Activated T-helper 1 cell treated with Interleukin-2 at 50 U/mL for 16 hours (primary cell): ENCODE measurements at places on chromosomes 1 and 21.
A peak's percentile ranks its signal among the peaks of the same experiment; 100 is the strongest.

GRCh38 chr1:193905288-193906085, 719.1 kb upstream of the B3GALT2 start:
- no peak for DNase-seq

DNA sequence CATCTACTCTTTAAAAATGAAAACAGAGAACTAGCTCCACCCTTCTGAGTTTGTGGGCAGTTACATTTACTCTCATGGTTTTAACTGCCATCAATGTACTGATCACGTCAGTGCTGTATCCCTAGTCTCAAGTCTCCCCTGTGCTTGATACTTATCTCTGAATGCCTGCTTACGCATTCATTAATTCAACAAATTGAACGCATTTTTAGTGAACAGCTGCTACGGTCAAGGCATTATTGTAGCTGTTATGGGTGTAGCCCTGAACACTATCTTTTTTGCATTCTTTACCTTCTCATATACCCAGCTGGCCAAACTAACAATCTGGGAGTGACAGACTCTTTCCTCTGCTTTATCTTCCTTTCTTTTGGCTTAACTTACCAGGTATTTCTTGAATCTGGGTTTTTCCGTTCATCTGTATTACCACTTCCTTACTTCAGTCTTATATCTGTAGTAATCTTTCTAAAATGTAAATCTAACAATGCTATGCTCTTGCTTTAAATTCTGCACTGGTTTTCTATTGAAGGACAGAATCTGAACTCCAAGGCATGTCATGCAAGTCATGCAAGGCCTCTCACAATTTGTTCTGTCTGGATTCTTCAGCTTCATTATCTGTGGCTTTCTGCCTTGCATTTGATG, 33.3 kb downstream of the SMG7 start:
- no peak for DNase-seq

DNA sequence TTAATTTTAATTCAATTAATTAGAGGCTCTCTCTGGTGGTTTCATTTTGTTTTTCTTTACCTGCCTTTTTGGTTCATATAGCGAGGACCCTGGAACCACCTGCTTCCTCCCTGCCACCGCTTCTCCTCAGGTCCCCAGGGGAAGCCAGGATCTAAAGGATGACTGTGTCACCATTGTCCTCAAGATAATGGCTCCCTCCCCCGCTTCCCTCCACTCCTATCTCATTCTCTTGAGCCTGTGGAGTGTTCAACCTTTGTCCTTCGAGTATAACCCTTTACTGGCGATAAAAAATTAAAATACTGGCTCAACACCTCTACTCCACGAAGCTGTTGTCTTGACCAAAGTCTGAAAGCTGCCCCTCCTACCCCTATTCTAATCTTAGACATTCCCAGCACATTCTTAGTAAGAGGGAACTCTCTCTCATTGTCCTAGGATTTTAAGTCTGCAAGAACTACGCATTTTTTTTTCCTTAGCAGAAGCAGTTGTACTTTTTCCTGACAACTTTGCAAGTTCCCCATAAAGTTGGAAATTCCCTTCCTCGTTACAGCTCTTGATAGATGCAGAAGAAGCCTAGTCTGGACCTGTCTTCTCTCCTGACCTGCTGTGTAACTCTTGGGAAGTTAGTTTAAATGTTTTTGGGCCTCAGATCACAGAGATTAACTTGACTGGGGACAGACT, 12.6 kb upstream of the MAPKAPK2 start:
- DNase-seq = no peak

DNA sequence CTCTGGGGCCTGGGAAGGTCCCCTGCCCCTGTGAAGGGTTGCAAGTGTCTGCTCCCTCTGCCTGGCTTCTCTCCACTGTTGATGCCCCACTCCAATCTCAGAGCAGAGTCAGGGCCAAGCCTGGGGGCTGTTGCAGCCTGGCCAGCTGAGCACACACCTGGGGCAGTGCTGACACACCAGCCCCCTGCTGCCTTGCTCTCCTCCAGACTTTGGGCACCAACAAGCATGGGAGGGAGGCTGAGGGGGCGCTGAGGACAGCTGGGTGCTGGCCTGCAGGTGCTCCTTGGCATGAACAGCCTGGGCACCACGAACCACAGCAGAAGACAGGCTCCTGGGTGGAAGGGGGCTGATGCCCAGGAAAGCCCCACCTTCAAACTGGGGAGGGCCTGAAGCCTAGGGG, 9.6 kb upstream of the MTR start:
- DNase-seq = no peak

DNA sequence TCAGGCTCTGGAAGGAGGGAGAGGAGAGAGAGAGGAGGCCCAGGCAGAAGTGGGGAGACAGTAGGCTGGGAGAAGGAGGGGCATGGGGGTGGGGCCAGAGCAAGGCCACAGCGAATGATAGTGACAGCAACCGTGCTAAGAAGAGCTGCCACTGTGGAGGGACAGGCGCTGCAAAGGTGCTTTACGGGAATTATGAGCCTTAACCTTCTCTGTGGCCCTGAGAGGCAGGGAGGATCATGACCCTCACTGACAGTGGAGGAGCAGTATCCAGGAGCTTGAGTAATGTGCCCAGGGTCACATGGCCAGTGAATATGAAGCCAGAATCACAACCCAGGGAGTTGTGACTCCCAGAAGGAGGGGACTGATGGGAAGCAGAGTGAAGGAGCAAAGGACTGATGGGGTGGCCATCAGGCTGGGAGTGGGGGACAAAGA, 53.4 kb upstream of the RPL11 start:
- no peak for DNase-seq

DNA sequence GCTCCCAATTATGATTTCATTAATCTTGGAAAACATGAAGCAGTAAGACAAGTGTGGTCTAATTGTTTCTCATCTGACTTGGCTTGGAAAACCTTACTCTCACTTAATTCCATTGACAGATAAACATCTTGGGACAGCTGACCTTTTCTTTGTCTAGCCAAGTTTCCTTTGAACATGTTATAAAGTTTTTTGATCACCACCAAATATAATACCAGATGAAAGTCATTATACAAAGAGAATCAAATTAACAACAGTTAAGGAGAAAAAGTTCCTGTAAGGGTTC, 50.2 kb downstream of the ALG14 start:
- DNase-seq = no peak

GRCh38 chr1:223824287-223824686, 21.5 kb downstream of the TP53BP2 start:
- no peak for DNase-seq

DNA sequence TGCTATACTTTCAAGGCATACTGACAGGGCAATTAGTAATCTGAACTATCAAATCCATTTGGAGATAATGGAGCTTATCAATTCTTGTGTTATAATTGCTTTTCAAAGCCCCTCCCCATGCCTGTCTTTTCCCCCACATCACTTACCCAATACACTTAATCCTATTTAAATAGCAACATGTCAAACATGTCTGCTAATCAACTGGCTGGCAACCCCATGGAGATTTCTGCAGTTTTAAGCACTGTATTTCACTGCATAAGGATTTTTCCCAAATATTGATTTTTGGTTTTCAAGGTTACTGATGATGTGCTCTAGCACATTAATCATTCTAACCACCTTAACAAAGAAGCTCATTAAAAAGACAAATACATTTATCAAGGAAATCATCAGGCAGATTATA, 800.3 kb downstream of the PLA2G4A start:
- DNase-seq = no peak

- DNase-seq = no peak
These were observed 292.4 kb downstream of the PLPP3 start for GRCh38 chr1:56286956-56287355.

GRCh38 chr1:64917328-64917861, 49.0 kb downstream of the JAK1 start:
- no peak for DNase-seq

- no peak for DNase-seq
These were observed 4.0 kb downstream of the HCRTR1 start for GRCh38 chr1:31621498-31621820.

DNA sequence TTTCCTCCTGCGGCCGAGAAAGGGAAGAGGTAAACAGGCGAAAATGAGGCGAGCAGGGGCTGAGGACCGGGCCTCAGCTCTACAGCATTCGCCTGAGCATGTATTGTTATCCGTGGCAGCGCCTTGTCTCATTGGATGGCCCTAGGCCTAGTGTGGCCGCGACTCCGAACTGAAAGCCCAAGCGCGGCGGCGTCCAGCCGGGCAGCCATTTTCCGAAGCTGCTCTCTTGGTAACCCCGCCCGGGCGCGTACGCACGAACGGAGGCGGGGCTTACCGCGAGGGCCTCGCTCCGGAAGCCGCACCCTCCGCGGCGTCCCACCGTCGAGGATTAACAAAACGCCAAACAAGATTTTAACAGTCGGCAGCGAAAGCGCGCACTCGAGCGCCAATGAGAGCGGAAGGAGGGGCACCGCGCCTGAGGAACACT, 797 bp upstream of the USP1 start:
- peak; percentile 95 for DNase-seq

GRCh38 chr1:179016706-179017382, 8.8 kb upstream of the FAM20B start:
- no peak for DNase-seq

GRCh38 chr1:90607736-90608135, 109.4 kb downstream of the BARHL2 start:
- no peak for DNase-seq

- DNase-seq = no peak
These were observed 27.9 kb upstream of the KIRREL1 start for GRCh38 chr1:157965584-157965983.

- no peak for DNase-seq
These were observed 12.7 kb upstream of the DYNLT5 start for GRCh38 chr1:66739401-66740157.

GRCh38 chr1:219985169-219985568, 56.8 kb upstream of the SLC30A10 start:
- no peak for DNase-seq

GRCh38 chr1:204051258-204051657, 21.7 kb upstream of the SOX13 start:
- DNase-seq = no peak

GRCh38 chr21:44525391-44526095, 14.5 kb downstream of the KRTAP10-1 start:
- no peak for DNase-seq

- DNase-seq = no peak
These were observed 9.2 kb upstream of the SERTAD4 start for GRCh38 chr1:210223226-210223904.

DNA sequence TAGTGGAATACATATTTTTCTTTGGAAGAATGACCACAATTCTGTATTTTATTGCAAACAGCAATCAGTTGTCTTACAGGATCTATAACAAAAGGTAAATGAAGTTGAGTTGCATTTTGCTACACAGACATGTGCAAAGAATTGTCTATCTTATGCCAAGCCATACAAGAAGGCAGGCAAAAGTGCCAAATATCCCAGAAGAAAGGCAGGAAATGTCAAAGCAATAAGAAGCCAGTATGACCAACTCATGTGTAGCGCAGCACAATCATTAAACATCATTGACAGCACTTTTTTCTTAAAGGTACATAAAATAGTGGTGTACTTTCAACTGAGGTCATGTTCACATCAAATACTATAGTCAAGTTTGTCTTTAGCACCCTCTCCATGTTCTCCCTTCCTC, 42.7 kb downstream of the NIBAN1 start:
- DNase-seq = no peak

- no peak for DNase-seq
These were observed 20.2 kb upstream of the TCEA3 start for GRCh38 chr1:23444596-23445390.

- DNase-seq = no peak
These were observed 104.4 kb downstream of the NFIA start for GRCh38 chr1:61186753-61187152.

DNA sequence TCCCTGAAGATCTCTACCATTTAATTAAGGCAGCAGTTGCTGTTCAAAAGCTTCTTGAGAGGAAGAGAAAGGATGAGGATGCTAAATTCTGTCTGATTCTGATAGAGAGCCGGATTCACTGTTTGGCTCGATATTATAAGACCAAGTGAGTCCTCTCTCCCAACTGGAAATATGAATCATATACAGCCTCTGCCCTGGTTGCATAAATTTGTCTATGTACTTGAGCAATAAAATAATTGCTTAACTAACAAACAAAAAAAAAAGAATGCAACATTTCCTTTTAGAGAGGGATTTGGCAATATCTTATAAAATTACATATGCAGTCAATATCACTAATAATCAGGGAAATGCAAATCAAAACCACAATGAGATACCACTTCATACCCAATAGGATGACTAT, 26.8 kb downstream of the ALDH9A1 start:
- no peak for DNase-seq

GRCh38 chr1:14392161-14392858, 206.2 kb upstream of the KAZN start:
- DNase-seq = no peak

DNA sequence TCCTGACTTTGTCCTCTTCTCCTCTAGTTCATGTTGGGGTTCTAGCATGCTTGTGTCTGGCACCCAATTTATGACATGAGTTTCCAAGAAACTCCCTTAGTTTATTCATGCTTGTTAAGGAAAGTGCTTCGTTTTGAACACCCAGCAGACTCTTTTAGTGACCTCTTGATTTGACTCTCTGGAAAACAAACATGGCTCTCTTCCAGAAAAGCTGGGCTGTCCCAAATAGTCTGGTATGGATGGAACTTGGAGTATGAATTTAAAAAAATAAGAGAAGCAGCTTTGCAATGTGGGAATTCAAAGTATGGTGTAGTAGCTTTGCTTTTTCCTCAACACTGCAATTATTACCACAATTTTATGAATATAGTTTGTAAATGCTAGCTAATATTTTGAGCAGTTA, 143.4 kb upstream of the C8B start:
- DNase-seq = no peak

GRCh38 chr1:240312872-240313271, 221.2 kb downstream of the FMN2 start:
- no peak for DNase-seq

DNA sequence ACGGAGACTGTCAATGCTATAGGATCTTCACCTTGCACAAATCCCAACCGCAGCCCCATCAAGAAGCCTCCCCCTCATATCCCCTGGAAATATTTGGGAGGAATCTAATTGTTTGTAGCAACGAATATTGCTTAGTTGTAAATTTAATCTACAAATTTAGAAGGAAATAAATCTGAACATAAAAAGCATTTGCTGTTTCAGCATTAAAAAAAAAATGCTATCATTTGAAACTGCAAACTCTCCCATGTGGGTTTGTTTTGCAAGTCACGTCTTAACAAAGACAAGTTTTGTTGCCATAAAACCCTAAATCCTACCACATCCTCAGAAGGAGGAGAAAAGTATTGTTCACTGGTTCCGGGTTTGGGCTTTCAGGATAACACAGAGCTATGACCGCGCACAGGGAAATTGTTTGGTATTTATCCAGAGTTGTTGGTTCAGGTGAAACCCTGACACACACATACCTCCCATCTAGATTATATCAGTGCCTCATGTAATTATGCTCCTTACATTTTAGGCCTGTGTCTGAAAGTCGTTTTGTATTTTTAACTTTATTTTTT, 279.6 kb downstream of the TM2D1 start:
- DNase-seq = no peak
